ENCODE measurements at places on chromosomes 4 and X. TPM values are rescaled to one million over a fixed set of nuclear protein-coding genes. Genes with fewer than 3 reads are reported as not detected.

GRCh38 chr4:128810331-128810870 is 901 bp downstream of the JADE1 start:
- peak; percentile 33 for DNase-seq

Gene SCML1
- total RNA-seq: 10.1 TPM

DNA sequence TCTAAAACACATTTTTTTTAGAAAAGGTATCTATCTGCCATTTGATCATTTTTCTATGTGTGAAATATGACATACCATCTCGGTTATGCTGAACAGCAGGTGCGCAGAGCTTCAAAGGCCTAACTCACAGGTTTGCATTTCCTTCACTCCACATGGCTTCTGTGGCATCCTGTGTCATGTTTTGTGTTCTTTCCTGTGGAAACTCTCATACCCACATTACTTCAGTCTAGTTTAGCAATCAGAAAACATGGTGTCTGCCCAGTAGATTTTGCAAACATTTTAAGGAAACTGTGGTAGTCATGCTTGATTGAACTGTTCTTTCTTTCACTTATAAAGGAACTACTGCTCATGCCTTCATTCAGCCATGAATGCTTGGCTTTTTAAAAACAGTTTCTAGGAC is 11.3 kb upstream of the ARAP2 start:
- no peak for DNase-seq

Gene C4orf33
- 12.4 TPM for total RNA-seq

DNA sequence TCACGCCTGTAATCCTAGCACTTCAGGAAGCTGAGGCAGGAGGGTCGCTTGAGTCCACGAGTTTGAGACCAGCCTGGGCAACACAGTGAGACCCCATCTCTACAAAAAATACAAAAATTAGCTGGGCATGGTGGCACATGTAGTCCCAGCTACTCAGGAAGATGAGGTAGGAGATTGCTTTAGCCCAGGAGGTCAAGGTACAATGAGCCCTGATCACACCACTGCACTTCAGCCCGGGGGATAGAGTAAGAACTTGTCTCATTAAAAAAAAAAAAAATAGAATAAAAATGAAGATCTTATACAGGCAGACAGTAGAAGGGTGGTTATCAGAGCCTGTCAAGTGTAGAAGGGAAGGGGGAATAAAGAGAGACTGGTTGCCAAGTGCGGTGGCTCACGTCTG is 116.9 kb downstream of the PDS5A start:
- no peak for DNase-seq

Gene RS1
- total RNA-seq: not detected

DNA sequence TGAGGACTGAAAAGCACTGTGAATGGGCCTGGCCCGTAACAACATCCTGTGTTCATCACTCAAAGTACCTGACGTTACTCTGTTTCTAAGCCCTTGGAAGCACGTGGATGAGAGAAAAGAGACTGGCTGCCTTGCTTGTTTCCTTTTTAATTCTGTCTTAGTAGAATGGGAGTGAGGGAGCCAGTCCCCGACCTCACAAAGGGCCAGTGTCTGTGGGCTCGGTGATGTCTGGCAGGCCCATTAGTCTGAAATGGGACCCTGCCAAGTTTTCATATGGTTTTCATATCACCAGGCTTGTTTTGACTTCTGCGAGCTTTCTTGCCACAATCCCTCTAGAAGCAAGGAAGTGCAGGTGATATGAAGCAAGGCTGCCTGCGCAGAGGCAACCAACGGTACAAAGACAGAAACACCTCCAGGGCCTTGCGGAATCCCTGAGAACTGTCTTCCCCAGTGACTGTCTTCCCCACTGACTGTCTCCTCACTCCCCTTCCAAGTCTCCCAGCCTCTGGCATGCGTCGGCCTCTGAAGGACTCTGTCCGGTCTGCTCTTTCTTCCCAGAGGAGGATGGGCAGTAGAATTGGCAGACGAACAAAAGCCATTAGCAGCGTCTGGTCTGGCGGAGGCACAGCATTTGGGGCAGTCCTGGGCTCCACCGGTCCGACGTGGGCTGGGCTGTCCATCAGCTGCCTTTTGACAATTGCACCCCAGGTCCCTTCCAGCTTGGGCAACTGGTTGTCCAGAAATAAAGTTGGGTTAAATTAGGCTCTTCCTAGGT is 20.2 kb upstream of the RASL11B start:
- no peak for DNase-seq

DNA sequence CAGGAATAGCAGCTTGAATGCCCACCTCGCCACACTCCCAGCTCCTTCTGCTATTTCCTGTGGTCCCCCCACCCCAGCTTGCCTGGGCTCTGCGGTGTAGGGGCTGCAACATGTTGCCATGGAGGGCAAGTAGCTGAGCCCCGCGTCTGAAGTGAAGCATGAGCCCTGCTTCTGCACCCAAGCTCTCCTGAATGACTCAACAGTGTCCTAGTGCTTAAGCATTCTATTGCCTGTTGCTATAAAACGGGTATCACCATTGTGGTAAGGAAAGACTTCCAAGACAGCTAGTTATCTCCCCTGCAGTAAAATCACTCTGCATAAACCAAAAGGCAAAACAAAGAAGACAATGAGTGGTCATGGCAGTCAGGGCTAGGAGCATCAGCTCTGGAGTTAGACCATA is 31.4 kb upstream of the SPATA4 start:
- DNase-seq: no peak

DNA sequence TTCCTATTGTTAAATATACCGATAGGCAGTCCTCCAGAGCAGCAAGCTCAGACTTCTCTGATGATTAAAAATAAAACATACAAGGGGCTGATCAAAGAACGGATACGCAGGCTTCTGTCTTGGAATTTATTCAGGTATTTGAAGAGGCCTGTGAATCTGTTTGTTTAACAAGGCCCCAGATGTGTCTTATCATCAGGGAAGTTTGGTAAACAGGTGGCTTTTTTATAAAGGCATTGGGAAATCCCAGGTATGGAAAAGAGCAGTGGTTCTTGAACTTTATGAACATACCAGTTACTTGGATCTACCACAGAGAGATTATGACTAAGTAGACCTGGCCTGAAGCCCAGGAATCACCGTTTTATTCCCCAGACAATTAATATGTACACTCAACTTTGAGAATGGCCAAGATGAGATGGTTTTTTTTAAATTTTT is 47.9 kb downstream of the SOWAHB start:
- no peak for DNase-seq

Gene AREG
- 28.7 TPM for total RNA-seq

- no peak for DNase-seq
These were observed 1.0 kb upstream of the USP27X start for GRCh38 chrX:49878128-49878833.

Gene AR
- total RNA-seq: 7.5 TPM

Gene LONRF3
- 2.7 TPM for total RNA-seq

Gene CETN2
- total RNA-seq: 20.1 TPM

- no peak for DNase-seq
These were observed 94.1 kb downstream of the RTL5 start for GRCh38 chrX:72037601-72038000.

DNA sequence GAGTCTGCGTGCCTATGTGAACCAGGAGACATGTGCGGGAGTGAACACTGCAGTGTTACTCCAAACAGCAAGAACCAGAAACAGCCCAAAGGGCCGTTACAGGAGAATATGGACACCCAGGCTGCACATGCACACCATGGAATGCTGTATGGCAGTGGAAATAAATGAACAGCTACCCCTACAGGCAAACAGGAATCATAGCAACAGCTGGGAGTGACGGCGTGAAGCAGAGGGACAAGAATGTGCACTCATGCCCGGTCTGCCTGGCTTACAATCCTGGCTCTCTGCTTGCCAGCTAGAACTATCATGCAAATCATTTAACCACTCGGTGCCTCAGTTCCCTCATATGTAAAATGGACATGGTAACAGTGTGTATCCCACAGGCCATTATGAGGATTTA is 16.6 kb downstream of the GPKOW start:
- peak; percentile 41 for DNase-seq

- DNase-seq: no peak
These were observed 50.5 kb downstream of the TBC1D14 start for GRCh38 chr4:6960154-6960553.

DNA sequence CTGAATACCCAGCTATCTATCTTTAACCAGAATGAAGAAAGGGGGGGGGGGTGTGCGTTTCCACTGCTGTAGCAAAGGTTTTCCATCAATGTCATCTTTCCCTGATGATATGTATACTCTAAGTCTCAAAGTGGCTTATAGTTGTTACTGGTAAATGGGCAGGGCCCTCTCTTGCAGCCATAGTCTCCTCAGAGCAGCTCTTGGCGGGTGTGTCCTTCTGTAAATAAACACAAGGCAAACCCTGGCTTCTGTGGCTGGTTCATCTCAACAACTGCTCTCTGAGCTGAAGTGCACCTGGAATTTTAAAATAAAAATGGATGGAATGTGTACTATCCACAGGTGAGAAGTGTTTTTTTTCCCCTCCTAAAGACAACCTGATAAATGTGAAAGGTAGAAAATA is 57.5 kb upstream of the SCML1 start:
- no peak for DNase-seq

DNA sequence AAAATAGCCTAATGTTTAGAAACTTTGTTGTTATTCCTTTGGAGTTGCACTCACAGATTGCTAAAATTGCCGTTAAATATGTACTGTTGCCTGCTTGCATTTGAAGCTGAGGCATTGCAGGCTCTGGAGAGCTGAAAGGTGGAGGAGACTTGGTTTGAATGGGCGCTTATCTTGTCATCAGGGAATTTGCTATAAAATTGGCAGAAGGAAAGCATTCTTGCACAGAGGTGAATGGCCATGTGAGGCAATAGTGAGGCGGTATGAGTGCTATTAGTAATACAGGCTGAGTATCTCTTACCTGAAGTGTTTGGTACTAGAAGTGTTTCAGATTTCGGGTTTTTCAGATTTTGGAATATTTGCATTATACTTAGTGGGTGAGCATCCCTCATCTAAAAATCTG is 41.3 kb downstream of the TRAPPC11 start:
- no peak for DNase-seq

GRCh38 chrX:107871136-107871535 is 45.5 kb downstream of the MID2 start:
- DNase-seq: no peak

DNA sequence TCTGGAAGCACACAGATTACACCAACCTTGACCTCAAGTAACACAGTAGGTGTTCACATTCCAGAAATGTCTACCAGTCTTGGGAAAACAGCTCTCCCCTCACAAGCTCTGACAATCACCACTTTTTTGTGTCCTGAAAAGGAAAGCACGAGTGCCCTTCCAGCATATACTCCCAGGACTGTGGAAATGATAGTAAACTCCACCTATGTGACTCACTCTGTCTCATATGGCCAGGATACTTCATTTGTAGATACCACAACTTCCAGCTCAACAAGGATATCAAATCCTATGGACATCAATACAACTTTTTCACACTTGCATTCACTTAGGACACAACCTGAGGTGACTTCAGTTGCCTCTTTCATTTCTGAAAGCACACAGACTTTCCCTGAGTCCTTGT is 46.9 kb downstream of the ADGRG4 start:
- no peak for DNase-seq

Gene GRID2
- total RNA-seq: 1.4 TPM

Gene RHOXF2B
- not detected for total RNA-seq

DNA sequence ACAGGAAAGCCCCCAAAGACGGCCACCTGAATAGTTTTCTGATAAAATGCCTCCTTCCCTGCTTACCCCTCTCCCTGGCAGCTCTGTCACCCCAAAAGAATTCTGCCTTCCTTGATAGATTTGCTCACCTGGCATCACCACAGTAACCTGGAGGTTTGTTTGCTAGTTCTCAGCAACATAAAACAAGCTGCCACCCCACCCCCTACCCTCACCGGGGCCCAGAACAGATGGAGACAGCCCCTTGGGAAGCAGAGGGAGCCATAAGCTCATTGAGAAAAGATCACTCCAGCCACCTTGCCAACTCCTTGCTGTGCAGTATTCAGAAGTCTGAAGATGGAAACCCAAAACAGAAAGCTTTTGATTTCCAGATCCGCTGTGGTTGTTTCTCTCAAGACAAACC is 108.6 kb downstream of the DHX15 start:
- DNase-seq: no peak

Gene HEPH
- total RNA-seq: 20.9 TPM

DNA sequence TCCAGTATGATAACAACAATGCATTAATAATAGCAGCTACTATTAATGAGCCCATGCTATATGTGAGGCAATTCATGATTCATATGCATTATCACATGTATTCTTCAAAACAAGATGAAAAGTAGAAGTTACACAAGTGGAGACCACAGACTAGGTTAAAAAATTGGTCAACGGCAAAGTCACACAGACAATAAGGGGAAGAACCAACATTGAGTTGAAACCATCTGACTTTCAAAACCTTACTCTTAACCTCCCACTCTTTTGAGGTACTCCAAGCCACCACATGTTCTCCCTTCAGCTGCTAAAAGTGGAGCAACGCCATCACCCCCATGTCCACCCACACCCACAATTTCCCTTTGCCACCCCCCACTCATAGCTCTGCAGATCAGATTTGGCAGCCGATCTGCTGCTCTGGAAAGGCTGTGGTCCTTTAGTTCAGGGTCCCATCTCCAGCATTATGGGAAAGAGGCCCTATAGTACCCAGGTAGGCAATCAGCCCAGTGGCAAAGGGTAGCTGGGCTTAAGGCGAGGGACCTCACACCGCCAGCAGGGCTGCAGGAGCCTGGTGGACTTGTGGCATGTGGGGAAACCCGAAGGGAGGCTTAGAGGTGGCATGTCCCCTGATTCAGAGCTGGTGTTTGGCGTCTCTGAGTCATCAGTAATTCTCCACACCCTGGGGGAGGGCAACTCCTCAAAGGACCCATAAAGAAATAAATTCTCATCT is 33.5 kb upstream of the CYBB start:
- no peak for DNase-seq

- DNase-seq: no peak
These were observed 20.6 kb downstream of the NKX1-1 start for GRCh38 chr4:1385373-1386340.
